ENCODE measurements at places on chromosomes 2 and 18.

GRCh38 chr2:26556309-26557243, 78.7 kb upstream of the OTOF start:
- peak; percentile 30 for DNase-seq

- peak; percentile 47 for DNase-seq
These were observed 218.1 kb downstream of the WDR7 start for GRCh38 chr18:56869189-56869777.

DNA sequence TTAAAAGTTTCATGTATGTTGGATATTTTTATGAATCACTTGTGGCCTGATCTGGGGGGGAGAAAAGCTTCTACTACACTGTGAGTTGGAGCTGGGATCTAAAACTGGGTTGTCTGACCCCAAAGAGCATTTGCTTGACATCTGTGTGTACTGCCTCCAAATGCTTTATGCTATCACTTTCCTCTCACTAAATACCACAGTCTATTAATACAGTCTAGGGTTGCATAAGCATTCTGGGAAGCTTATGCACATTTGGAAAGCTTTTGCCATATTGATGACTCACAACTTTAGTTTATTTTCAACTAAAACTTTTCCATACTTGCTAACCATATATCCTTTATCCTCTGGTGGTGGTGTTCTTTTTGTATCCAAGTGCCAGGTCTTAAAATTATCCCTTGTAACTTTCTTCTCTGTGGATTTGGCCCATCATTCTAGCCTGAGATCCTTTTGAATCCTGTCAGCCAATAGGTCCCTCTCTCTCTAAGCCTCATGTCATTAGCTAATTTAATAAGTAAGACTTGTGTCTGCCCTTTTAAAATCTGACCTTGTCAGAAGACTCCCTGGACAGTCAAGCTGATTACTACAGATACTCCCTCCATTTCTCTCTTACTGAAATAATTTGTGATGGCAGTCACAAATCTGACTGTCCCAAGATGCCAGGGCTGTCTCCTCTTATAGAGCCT, 72.7 kb downstream of the NXPH2 start:
- no peak for DNase-seq

DNA sequence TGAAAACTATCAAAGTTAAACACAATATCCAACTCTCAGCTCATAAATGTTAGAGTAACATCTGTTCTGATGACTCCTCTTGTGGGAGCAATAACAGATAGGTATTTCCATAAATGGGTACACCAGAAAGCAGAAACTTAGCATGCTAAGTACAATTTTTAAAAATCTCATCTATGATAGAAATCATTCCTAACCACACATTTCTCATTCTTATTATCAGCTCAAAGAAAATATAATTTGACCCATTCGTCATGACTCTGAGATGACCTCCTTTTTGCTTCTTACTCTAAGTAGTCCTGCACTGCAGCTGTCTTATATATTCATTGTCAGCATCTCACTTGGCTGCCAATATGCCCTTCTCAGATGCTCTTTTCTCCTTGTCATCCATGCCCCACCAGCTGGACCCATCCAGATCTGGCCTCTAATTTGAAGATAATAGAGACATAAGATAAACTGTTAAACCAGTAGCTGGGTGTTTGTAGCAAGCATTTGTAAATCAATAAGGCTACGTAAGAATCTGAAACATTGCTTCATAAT, 298.3 kb downstream of the KCNS3 start:
- DNase-seq: no peak

DNA sequence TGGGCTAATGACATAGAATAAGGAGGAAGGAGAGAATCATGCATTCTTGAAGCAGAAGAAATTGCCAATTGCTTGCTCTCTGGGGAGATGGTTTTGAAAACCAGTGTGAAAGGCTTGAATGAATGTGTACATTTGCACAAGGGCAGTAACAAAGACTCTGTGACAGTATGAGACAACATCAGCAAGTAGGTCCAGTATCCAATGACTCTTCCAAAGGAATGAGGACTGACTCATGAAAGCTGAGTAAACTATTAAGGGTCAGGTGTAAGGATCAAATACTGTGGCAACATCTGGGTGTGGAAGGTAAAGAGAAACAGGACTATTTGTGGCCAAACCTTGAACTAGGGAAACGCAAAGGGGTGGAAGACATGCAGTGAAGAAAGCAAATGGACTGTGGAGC, 886.0 kb upstream of the CHAC2 start:
- DNase-seq: no peak

DNA sequence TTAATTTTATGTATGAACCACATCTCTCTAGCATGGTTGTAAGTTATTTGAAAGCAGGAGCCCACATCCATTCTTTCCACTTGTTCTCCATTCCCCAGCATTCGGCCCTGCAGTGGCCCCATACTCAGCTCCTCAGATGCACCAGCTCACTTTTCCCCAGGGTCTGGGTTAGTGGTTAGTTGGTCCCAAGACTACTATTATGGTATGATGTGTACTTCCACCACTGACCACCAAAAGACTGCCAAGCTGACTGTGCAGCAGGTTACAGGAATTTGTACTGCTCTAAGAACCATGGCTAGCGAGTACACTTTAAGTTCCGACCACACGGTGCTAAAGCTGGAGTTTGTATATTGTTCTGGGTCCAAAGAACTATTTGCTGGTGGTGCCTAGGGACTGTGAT, 413.6 kb upstream of the TCF4 start:
- DNase-seq: no peak

- no peak for DNase-seq
These were observed 234.3 kb downstream of the CDCA7 start for GRCh38 chr2:173588931-173589369.

GRCh38 chr2:72982781-72983499, 65.6 kb downstream of the EMX1 start:
- no peak for DNase-seq

DNA sequence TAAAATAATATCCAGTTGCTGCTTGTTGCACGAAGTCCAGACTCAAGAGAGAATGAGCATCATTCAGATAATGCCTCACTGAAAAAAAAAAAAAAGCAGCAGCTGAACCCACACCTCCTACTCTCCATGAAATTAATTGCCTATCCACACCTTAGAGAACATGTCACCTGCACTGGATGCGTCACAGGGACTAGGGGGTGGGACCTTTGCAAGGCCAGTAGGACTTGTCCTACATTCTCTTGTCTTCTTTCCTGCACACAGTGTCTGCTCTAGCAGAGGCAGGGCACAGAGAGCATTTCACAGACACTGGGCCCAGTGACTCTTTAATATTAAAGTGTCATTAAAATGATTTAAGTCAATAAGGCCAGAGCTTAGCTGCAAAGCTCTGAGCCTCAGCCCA, at the start of gene ABCA12:
Gene ABCA12, minus strand, starts transcription at position 148 of the 400 bp plus-strand sequence. CDS start 418 bp downstream, outside the sequence.
- DNase-seq: no peak

GRCh38 chr2:1770566-1771380, 26.5 kb upstream of the PXDN start:
- peak; percentile 41 for DNase-seq

DNA sequence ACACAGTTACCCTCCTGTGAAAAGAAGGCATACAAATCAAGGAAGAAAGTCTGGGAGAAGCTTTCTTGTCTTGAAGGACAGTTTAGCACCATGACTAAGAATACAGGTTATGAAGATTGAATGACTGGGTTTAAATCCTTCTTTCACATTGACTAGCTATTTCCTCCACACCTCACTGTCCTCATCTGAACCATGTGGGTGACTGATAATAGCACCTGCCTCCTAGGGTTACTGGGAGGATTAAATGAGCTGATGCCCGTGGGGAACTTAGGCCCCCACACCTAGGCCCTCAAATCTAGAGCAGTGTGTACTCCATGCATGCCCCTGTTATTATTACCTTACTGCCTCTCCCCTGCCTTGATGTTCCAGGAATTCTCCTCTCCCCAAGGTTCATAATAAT, 202.9 kb downstream of the FBXO15 start:
- DNase-seq: no peak

GRCh38 chr2:65137197-65137775, 7.4 kb upstream of the RAB1A start:
- DNase-seq: no peak

GRCh38 chr2:74332550-74333174, 10.6 kb downstream of the SLC4A5 start:
- DNase-seq: no peak

DNA sequence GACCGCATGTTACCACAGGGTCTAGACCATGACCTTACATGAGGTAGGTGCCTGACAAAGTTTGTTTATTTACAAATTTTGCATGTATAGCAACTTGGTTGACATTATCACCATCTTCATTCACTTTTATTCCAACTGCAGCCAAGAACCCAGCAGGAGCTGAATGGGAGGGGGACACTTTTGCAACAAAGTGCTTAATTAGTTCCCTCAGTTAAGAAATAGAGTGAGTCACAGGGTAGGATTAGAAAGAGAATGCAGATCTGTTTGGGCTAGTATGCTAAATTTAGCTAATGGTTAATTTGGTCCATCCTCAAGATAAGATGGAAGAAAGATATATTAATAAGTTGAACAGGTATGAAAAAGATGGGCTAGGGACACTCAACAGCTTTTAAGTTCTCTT, 678.9 kb downstream of the ARHGAP15 start:
- DNase-seq: no peak

DNA sequence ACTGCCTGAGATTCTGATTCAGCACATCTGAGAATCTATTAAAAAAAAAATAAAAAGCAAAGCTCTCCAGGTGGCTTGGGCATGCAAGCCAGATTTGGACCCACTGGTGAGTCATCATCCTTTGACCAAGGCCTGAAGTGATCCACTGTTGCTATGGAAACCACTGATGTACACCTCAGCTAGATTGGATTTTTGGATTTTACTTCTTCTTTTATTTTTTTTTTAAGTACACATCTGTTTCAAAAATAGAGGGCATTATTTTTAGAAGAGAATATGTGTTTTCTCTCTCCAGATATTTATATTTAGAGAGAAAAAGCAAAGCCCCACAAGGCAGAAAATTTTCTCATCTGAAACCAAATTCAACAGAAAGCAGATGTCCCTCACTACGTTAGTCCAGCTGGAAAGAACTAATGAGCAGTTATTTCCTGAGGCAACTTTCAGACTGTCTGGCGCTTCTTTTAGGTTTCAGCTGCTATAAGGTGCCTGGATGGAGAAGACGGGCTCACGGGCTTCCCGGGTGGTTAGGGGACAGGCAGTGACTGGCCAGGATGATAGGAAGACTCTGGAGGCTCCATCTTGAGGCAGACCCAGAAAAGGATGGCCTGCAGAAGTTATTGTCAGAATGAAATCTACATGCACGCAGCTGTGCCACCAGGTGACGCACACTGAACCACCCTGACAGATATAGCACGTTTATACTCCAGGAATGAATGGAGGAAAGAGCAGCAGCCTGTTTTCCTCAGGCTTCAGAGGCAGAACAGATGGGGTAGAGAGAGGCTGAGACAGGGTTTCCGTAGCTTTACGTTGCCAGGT, 50.5 kb downstream of the MRPL35 start:
- peak; percentile 40 for DNase-seq

- DNase-seq: peak; percentile 72
These were observed 35.5 kb upstream of the TTR start for GRCh38 chr18:31555971-31556747.

GRCh38 chr2:110124038-110124825, 8.6 kb upstream of the MALL start:
- no peak for DNase-seq

DNA sequence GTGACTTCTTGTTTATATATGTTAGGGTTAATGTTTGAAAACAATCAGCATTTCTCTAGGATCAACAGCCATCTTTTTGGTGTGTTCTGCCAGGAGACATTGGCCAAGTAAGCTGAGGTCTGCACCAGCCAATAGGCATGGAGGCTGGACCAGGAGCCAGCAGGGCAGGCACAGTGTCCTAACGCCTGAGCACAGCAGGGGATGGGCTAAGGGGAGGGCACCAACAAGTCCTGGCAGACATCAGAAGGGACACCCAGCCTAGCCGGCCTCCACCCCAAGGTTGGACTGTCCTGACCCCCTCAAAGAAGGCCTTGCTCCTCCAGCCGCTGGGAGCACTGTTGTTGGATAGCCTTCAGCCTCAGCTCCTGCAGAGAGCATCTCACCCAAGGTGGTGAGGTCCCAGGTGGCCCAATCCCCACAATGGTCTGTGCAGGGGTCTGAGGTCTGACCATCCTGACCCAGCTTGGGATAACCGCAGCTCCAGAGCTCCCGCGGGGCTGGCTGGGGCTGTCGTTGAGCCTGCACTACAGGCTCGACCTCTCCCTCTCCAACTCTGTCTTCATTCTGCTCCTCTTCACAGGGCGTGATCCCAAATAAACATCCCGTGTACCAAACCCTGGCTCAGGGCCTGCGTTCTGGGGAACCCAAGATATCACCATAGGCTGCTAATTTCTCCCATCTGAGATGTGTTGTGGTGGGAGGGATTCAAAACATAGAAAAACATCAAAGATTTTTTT, 8.1 kb downstream of the TEX44 start:
- DNase-seq: no peak

DNA sequence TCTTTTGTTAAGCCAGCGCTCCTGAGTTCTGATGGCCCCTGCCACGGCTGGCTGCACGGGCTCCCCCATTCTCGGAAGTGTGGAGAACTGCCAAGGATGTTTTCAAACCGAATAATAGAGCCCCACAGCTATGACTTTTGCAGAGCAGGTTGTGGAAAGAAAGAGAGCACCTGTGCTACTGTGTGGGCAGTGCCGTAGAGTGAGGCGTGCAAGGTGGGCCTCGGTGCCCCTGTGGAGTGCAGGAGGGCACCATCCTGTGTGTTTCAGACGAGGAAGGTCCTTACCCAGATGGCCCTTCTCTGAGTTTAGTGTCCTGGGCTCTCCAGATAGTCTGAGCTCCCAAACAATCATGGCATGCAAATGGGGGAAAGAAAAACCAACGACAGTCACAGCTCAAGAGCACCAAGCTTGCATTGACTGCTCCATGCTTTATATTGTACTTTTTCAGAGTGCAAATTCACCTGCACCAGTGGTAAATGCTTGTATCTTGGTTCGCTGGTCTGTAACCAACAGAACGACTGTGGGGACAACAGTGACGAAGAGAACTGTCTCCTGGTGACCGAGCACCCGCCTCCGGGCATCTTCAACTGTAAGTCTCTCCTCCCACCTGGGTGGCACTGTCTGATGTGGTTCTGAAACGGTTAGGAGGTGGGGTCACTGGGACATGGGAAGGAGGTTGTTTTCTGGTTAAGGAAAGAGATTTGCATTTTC, 219.4 kb downstream of the LDLRAD4 start:
- no peak for DNase-seq

GRCh38 chr2:118913803-118914645, 28.0 kb upstream of the MARCO start:
- no peak for DNase-seq

GRCh38 chr2:62527478-62528210, 21.6 kb upstream of the TMEM17 start:
- DNase-seq: no peak

- DNase-seq: no peak
These were observed 44.9 kb upstream of the TBC1D8 start for GRCh38 chr2:101195871-101196661.

All from endodermal cell (in vitro differentiated cells).